Psoas muscle (tissue), 8 donors: ENCODE measurements at places on chromosomes 13 and 19. TPM values are rescaled to one million over a fixed set of nuclear protein-coding genes. Genes with fewer than 3 reads are reported as not detected.

The WDR88 gene
- not detected for total RNA-seq

The ELOF1 gene
- 31.1 TPM for total RNA-seq

The ZNF548 gene
- 10.8 TPM for total RNA-seq

- DNase-seq = no peak
- no peaks in the 10 kb centered on the region for H3K4me1 ChIP-seq
Measured at GRCh38 chr19:42202290-42202880, 15.1 kb downstream of the DEDD2 start.

The LENG9 gene
- total RNA-seq = 3.7 TPM

- peaks cover 7% of the 10 kb centered on the region for H3K4me1 ChIP-seq
- H3K4me3 ChIP-seq = no peak overlapping the region
- H3K27me3 ChIP-seq = no peaks in the 10 kb centered on the region
- DNase-seq = no peak
- H3K36me3 ChIP-seq = no peaks in the 10 kb centered on the region
Measured at GRCh38 chr13:35388441-35389355, 87.8 kb downstream of the MAB21L1 start.

- no peak overlapping the region for H3K4me3 ChIP-seq
- no peaks in the 10 kb centered on the region for H3K27me3 ChIP-seq
- DNase-seq = no peak
- H3K4me1 ChIP-seq = peaks cover 88% of the 10 kb centered on the region
- peak overlapping the region; percentile 84 for H3K27ac ChIP-seq
- H3K36me3 ChIP-seq = peaks cover 18% of the 10 kb centered on the region
Measured at GRCh38 chr19:52198678-52199077, 8.8 kb downstream of the PPP2R1A start.

- peak; percentile 34 for DNase-seq
- H3K4me1 ChIP-seq = peaks cover 26% of the 10 kb centered on the region
- no peak overlapping the region for H3K4me3 ChIP-seq
- H3K27ac ChIP-seq = no peak overlapping the region
- peaks cover 59% of the 10 kb centered on the region for H3K36me3 ChIP-seq
Measured at GRCh38 chr19:49923055-49924003, 5.7 kb upstream of the ATF5 start.

DNA sequence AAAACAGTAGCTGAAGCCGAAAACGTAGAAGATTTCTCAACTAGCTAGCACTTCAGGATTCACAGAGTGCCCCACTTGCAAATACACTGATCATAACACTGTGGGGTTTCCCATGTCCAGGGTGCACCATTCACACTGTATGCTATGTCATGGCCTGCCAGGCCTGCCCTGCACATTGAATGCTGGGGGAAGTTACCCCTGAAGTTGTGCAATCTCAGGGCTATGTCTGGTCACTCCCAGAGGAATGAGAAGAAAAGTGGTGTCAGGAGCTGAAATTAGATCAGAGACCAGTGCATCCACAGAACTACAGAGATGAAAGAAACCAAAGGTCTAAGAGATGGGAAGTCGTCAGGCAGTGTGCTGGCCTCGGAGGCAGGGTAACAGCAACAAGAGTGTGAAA is 196.8 kb downstream of the RAP2A start:
- H3K36me3 ChIP-seq = no peaks in the 10 kb centered on the region
- no peaks in the 10 kb centered on the region for H3K27me3 ChIP-seq
- peaks cover 12% of the 10 kb centered on the region for H3K4me1 ChIP-seq
- no peak overlapping the region for H3K4me3 ChIP-seq

GRCh38 chr13:31015199-31015598 is 82.7 kb downstream of the TEX26 start:
- no peaks in the 10 kb centered on the region for H3K27me3 ChIP-seq
- H3K36me3 ChIP-seq = no peaks in the 10 kb centered on the region
- DNase-seq = no peak
- H3K27ac ChIP-seq = no peak overlapping the region
- H3K4me1 ChIP-seq = no peaks in the 10 kb centered on the region
- H3K4me3 ChIP-seq = no peak overlapping the region

- no peaks in the 10 kb centered on the region for H3K36me3 ChIP-seq
- no peaks in the 10 kb centered on the region for H3K27me3 ChIP-seq
- no peak overlapping the region for H3K4me3 ChIP-seq
- no peaks in the 10 kb centered on the region for H3K4me1 ChIP-seq
- no peak overlapping the region for H3K27ac ChIP-seq
- no peak for DNase-seq
Measured at GRCh38 chr13:20350819-20351218, 118.7 kb upstream of the GJB6 start.

DNA sequence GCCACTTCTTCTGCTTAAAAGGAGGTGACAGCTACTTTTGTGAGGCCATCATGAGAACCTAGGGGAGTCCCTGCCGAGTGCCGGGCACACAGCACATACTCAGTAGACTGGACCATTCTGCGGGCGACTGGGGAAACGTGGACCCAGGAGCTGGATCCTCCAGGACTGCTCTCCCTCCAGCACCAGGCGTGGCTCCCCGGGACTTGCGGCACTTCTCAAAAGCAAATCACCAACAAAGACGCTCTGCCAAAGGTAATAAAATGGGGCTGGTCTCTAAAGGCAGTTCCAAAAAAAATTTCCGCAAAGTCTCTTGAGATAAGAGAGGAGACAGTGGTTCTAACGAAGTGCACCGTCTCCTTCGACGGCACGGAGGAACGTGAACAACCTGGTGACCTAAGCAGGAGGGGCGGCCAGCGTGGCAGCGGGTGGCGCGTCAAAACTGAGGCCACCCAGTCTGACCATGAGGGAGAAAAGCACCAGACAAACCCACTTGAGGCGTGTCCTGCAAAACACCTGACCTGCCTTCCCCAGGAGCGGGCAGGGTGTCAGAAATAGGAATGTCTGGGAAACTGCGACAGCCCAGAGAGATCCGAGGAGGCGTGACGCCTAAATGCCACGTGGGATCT is 1.4 kb upstream of the TMPRSS9 start:
- H3K27ac ChIP-seq = no peak overlapping the region
- H3K4me1 ChIP-seq = peaks cover 9% of the 10 kb centered on the region

- H3K4me1 ChIP-seq = no peaks in the 10 kb centered on the region
- no peak overlapping the region for H3K27ac ChIP-seq
- no peaks in the 10 kb centered on the region for H3K36me3 ChIP-seq
- H3K27me3 ChIP-seq = no peaks in the 10 kb centered on the region
Measured at GRCh38 chr13:99151516-99151915, 49.1 kb upstream of the UBAC2 start.

DNA sequence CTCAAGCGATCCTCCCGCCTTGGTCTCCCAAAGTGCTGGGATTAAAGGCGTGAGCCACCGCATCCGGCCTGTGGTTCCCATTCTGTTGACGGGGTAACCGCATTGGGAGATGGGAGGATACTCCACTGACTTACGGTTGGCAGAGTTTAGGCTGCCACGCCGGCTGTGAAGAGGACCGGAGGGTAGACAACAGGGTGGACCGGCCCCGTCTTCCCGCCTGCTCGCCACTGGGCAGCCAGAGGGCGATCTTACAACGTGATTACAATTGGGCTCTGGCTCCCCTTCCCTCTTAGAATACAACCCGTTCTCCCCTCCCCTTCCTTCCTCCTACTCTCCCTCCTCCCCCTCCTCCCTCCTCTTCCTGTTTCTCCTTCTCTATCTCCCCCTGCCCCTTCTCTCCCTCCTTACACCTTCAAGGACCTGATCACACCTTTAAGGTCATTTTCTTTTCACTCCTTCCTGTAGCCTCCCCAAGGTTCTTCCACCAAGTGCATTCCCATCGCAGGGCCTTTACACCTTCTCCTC is 957 bp upstream of the CCDC194 start:
- no peak overlapping the region for H3K4me3 ChIP-seq
- DNase-seq = peak; percentile 71
- H3K4me1 ChIP-seq = peaks cover 5% of the 10 kb centered on the region
- peaks cover 11% of the 10 kb centered on the region for H3K27me3 ChIP-seq
- H3K36me3 ChIP-seq = no peaks in the 10 kb centered on the region

DNA sequence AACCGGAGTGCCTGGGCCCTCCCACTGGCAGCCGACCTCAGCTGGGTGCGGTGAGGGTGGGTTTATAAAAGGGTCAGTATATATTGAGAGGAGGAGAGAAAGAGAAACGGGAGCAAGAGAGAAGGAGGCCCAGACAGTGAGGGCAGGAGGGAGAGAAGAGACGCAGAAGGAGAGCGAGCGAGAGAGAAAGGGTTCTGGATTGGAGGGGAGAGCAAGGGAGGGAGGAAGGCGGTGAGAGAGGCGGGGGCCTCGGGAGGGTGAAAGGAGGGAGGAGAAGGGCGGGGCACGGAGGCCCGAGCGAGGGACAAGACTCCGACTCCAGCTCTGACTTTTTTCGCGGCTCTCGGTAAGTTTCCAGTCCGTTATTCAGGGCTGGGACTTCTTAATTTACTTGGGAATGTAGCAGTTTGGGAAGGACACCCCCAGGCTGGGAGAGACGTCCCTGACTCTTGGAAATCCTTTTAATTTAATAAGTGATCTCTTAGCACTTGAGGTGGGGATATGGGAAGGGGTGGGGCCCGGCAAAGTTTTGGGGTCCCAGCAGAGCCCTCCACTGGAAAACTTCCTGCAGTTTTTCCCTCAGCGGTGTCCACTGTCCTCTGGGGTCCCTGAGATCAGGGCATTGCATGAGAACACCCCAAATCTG is at the start of gene EMP3:
Gene EMP3 (plus strand): TSS at position 288 of the 646 bp plus-strand sequence. CDS start 1,293 bp downstream, outside the sequence.
- peak within 1 kb of the TSS; percentile 75 for H3K27ac ChIP-seq
- DNase-seq = peak; percentile 76
- H3K4me1 ChIP-seq = peaks cover 15% of the 10 kb centered on the region
- peak within 1 kb of the TSS; percentile 67 for H3K4me3 ChIP-seq
- H3K27me3 ChIP-seq = no peaks in the 10 kb centered on the region

The OVOL3 gene
- not detected for total RNA-seq

- H3K36me3 ChIP-seq = no peaks in the 10 kb centered on the region
- no peak overlapping the region for H3K4me3 ChIP-seq
- DNase-seq = no peak
- no peaks in the 10 kb centered on the region for H3K27me3 ChIP-seq
Measured at GRCh38 chr19:40398417-40399131, 8.6 kb upstream of the HIPK4 start.

GRCh38 chr13:102452836-102453235 is 51.0 kb upstream of the FGF14 start:
- no peaks in the 10 kb centered on the region for H3K27me3 ChIP-seq

- no peaks in the 10 kb centered on the region for H3K36me3 ChIP-seq
- no peaks in the 10 kb centered on the region for H3K27me3 ChIP-seq
- no peaks in the 10 kb centered on the region for H3K4me1 ChIP-seq
- no peak overlapping the region for H3K27ac ChIP-seq
Measured at GRCh38 chr13:40306817-40307216, 359.6 kb downstream of the FOXO1 start.

The TUBB4A gene
- total RNA-seq = 6.4 TPM

GRCh38 chr13:20001366-20002190 is 43.1 kb downstream of the ZMYM2 start:
- no peak overlapping the region for H3K4me3 ChIP-seq
- H3K36me3 ChIP-seq = no peaks in the 10 kb centered on the region
- no peaks in the 10 kb centered on the region for H3K4me1 ChIP-seq
- H3K27ac ChIP-seq = no peak overlapping the region
- H3K27me3 ChIP-seq = no peaks in the 10 kb centered on the region

DNA sequence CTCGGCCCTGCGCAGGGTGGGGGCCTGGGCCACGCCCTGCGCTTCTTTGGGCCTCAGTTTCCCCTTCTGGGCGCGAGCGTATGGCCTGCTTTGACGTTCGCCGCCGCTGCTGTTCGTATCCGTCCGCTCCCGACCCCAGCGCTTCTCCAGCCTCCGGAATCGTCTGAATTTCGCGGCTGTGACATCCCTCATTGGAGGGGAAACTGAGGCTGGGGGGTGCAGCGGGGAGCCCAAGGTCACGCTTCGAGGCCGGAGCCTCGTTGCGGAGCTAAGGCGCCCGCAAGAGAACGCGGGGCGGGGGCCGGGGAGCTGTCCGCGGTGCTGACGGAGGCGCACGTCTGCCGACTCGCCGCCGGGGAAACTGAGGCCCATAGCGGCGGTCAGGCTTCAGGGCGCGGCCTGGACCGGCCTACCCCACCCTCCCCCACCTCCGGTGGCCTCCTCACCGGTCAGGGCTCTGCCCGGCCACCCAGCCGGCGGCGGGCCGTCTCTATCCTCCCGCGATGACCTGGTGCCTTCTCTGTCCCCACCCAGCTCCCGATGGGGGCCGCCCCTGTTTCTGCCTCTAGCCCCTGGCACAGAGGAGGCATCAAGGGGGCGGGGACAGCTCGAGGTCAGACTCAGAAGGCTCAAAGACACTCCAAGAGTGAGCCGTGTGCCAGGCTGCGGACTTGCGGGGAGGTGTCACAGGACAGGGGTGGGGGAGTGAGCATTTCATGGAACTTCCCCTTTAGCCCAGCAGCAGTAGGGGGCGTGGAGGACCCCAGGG is 3.0 kb upstream of the APC2 start:
- DNase-seq = no peak
- no peak overlapping the region for H3K27ac ChIP-seq
- peaks cover 64% of the 10 kb centered on the region for H3K27me3 ChIP-seq
- H3K4me1 ChIP-seq = no peaks in the 10 kb centered on the region
- peaks cover 12% of the 10 kb centered on the region for H3K36me3 ChIP-seq

DNA sequence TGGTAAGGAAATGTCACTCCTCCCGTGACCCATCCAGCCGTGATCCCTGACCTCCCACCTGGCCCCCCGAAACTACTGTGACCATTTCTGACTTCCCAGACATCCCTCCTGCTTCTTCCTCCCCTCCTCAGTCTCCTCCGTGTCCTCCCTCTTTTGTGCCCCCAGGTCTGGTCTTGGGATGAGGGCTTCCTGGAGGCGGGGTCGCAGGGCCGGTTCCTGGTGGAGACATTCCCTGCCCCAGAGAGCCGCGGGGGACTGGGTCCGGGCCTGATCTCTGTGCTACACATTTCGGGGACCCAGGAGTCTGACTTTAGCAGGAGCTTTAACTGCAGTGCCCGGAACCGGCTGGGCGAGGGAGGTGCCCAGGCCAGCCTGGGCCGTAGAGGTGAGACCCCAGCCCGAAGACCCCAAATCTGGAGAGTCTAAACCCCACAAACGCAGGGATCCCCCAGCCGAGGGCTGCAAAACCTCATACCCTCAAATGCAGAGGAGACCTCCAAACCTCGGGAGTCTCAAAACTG is 5.0 kb downstream of the KIRREL2 start:
- no peaks in the 10 kb centered on the region for H3K4me1 ChIP-seq
- H3K36me3 ChIP-seq = no peaks in the 10 kb centered on the region
- H3K4me3 ChIP-seq = no peak overlapping the region
- no peak overlapping the region for H3K27ac ChIP-seq

The CGB5 gene
- not detected for total RNA-seq

GRCh38 chr13:36242761-36243160 is 28.4 kb upstream of the SOHLH2 start:
- no peak for DNase-seq
- no peak overlapping the region for H3K4me3 ChIP-seq
- no peaks in the 10 kb centered on the region for H3K4me1 ChIP-seq
- no peaks in the 10 kb centered on the region for H3K27me3 ChIP-seq

DNA sequence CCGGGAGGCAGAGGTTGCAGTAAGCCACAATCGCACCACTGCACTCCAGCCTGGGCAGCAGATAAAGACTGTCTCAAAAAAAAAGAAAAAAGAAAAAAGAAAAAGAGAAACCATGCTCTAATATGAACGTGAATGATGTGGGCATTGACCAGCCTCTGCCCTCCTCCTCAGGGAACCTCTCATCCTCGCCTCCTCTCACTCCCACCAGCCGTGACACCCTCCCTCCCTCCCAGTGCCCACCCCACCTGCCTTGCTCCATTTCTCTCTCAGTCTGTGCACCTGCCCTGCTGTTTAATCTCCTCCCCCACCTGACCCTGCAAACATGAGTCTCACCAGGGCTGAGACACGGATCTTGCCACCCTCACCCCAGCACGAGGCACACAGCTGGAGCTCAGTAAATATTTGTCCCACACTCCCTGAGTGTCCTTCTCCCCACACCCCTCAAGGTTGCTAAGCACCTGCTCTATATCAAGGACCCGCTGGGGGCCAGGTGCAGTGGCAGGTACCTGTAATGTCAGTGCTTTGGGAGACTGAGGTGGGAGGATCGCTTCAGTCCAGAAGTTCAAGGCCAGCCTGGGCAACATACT is 7.5 kb upstream of the BCAT2 start:
- no peaks in the 10 kb centered on the region for H3K36me3 ChIP-seq
- H3K27me3 ChIP-seq = no peaks in the 10 kb centered on the region
- peak overlapping the region; percentile 72 for H3K27ac ChIP-seq
- DNase-seq = no peak
